AG20443 (cell line): ENCODE measurements at places on chromosomes 6 and 20.

GRCh38 chr6:95084867-95085266, 492.5 kb upstream of the MANEA start:
- DNase-seq: no peak

GRCh38 chr20:43537921-43538877, 20.6 kb upstream of the SGK2 start:
- peak; percentile 82 for DNase-seq

DNA sequence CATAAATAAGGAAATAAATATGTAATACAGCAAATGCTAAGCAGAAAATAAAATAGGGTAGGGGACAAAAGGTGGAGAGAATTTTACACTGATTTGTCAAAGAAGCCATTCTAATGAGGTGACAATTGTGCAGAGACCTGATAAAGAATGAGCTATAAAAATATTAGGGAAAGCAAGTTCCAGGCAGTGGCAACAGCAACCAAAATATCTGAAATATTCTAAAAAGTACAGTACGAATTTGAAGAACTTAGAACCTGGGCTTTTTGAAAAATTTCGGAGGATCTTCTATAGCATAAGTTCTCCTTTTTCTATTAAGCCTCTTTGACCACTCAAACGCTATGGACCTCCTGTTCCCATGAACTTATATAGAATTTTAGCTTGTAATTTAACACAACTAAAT, 98.0 kb upstream of the FAM184A start:
- no peak for DNase-seq

DNA sequence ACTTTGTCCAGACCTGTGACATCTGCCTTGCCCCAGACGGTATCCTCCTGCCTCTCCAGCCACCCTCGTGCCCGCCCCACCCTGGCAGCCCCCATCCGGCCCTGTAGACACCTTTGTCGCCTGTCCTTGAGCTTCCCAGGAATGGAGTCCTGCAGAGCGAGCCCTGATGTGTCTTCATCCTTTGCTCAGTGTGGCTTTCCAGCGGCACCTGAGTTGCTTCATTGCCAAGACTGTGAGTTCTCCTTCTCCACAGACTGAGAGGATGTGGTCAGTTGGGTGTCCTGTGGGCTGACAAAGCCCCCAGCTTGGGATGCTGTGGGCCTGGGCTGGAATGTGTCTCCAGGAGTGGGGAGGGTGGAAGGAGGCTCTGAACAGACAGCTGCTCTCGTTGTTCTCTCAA, 1.7 kb upstream of the CST4 start:
- DNase-seq: no peak

DNA sequence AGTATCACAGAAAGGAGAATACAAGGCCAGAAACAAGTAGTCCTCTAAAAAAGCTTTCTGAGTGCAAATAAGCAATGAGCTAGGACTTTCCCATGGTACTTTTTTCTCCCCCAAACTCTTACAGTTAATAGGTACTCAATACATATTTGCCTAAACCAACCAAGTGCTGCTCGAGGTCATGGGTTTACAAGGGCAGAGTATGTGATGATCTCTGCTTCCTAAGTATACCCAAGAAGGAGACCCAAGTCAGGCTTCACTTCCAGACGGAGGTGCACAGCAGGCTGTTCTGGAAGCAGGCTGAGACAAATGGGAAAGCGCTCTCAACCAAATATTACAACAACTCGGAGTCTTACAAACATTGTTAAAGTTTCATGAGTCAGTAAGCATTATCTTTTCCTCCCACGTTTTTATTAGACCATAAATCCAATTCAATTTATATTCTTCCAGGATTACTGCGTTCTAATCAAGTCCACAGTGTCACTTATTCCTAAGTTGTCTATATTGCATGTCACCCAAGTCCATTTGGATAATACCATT, 8.1 kb downstream of the FYN start:
- no peak for DNase-seq

GRCh38 chr6:150783813-150784212, 81.7 kb upstream of the MTHFD1L start:
- no peak for DNase-seq

GRCh38 chr6:132768051-132768517, 10.4 kb upstream of the VNN2 start:
- DNase-seq: peak; percentile 13

GRCh38 chr20:59673288-59673997, 69.1 kb downstream of the PHACTR3 start:
- DNase-seq: peak; percentile 12

DNA sequence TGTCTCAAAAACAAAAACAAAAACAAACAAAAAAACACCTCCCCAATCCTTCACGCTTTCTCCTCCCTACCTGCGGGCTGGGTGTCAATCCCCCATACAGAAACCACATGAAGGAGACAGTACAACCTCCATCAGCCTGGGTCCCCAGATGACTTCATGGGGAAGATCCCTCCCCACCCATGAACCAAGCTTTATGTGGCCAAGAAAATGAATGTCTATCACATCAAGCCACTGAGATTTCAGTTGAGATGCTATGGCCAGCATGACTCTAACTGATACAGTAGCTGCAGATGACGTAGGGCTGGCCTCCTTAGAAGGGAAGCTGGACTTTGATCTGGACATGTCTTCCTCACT, 21.2 kb upstream of the BNIP5 start:
- no peak for DNase-seq

- no peak for DNase-seq
Observed at GRCh38 chr6:56435326-56435725, 187.9 kb upstream of the COL21A1 start.

GRCh38 chr6:12842114-12842513, 125.5 kb downstream of the PHACTR1 start:
- DNase-seq: no peak

DNA sequence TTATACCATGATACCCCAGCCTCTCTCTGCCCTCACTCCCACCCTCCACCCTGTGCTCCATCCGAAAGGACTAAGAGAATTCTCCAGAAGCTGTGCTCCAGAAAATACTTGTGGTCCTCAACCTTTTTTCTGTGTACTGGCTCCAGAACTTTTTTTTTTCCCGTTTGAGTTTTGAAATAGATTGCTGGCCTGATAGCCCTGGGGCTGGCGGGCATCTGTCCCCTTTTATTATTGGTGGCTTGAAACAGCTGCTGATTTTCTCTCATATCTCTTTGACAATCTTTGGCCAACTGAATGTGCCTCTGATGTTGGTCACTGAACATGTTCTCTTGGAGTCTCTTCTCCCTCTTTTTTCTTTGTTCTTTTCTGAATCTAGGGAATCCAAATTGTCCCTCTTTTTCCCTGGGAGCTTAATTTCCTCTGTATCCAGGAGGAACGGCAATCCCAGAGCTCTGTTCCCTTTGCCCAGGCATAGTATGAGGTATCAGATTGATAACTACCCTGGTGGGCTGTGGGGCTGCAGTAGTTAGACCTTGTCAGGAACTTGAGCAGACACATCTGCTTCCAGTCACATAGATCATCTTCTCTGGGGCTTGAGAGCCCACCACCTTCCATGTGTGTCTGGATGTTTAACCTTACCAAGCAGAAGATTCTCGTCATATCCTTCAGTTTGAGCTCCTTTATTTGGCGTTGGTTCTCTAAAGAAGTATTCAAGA, 1.6 kb downstream of the PPARD start:
- DNase-seq: no peak

DNA sequence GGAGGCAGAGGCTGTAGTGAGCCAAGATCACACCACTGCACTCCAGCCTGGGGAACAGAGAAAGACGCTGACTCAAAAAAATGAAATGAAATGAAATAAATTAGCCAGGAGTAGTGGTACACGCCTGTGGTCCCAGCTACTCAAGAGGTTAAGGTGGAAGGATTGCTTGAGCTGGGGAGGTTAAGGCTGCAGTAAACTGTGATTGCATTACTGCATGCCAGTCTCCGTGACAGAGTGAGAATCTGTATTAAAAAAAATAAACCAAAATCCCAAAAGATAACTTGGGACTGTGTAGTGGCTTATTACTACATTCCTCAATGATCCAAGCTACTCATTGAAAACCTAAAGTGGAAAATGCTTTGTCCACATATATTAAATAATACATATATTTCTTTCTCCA, 87.0 kb downstream of the SGK1 start:
- DNase-seq: no peak

DNA sequence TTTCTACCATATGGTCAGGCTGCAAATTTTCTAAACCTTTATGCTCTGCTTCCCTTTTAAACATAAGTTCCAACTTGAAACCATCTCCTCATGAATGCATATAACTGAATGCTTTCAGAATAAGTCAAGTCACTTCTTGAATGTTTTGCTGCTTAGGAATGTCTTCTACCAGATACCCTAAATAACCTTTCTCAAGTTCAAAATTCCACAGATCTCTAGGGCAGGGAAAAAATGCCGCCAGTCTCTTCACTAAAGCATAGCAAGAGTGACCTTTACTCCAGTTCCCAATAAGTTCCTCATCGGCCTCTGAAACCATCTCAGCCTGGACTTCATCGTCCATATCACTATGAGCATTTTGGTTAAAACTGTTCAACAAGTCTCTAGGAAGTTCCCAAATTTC, 1011.2 kb upstream of the CITED2 start:
- no peak for DNase-seq

- no peak for DNase-seq
Observed at GRCh38 chr6:6912817-6913744, 194.7 kb upstream of the RREB1 start.

GRCh38 chr6:7974938-7975763, 64.6 kb upstream of the TXNDC5 start:
- peak; percentile 91 for DNase-seq

GRCh38 chr20:63261060-63261794, 7.0 kb upstream of the NKAIN4 start:
- no peak for DNase-seq
